ENCODE measurements at places on chromosomes 5 and 9.

DNA sequence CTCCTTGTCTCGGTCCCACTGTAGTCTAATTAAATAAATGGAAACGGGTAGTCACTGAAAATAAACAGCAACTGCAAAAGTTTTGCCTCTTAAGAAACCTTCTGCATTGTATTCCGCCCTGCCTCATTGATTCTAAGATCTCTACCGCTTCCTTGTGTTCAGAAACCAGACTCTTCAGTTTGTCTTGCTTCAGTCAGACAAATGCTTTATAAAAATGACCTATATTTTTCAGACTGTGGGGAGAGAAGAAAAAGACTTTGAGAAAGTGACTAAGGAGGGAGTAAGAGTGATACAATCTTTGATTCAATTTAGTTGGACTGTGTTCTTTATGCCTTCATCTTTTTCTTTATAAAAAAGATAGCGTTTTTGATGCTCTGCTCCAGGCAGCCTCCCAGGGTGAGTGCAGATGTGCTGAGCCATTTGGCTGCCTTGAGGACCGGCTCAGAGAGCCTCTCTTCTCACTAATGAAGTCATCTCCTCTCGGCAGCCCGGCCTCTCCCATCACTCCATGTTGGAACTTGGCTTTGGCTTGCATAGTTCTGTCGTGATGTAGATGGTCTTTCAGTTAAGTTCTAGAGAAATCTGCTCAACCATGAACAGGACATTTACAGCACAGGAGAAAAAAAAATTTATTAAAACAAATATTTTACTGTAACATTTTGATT is 4.0 kb upstream of the VCAN start:
- ATAC-seq = peak; percentile 51

DNA sequence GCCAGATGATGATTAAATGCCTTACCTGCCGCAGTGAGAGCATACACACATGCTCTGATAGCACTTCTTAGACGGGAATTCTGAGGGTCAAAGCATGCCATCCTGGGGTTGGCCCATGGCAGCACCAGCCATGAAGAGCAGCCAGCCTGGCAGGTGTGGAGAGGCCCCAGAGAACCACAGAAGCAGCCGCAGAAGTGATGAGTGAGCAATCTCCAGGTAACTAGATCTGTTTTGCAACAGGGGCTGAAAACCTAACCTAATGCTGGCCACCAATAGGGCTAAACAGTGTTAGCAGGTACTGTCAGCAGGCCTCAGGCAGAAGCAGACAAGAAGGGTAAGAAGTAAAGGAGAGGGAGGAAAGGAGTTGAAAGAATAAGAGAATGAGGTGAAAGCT is 33.5 kb upstream of the HOMER1 start:
- ATAC-seq = no peak

DNA sequence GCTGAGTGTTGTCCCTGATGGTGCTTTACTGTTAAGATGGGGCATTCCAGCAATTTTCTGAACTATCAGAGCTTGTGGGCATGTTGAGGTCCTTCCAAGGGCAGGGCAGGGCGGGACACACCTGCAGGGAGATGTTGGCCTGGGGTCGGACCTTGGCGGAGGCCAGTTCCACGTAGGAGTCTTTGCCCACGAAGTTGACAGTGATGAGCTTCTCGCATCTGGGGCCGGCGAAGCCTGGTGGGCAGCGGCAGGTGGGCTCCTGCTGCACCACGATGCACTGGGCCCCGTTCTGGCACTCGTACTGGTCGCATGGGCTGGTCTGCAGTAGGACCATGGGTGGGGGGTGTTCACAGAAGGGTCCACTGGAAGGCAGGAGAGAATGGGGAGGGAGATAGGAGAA is 106.4 kb upstream of the PANK3 start:
- no peak for ATAC-seq

GRCh38 chr5:132057498-132058255 is 2.8 kb upstream of the IL3 start:
- ATAC-seq = no peak

DNA sequence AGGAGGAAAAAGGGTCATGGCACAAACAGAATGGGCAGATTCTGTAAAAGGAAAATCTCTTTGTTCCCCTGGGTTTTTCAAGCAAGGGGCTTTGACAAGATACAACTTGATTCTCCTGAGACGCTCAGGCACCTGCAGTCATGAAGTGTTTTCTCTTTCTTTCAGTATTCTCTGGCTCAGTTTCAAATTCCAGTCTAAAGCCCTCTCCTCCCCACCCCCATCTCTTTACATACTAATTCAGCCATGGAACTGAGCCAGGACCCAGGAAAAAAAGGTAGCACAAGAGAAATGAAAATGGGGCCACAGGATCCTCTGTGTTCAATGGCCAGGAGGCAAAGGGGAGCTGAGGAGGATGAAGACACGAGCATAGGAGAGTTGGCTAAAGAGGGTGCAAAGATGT is 408.4 kb downstream of the SPOCK1 start:
- no peak for ATAC-seq

Data from gastroesophageal sphincter (tissue), 4 donors.